ENCODE measurements at places on chromosomes 7 and 10.

- DNase-seq = no peak
Observed at GRCh38 chr7:120218712-120219111, 54.3 kb upstream of the KCND2 start.

DNA sequence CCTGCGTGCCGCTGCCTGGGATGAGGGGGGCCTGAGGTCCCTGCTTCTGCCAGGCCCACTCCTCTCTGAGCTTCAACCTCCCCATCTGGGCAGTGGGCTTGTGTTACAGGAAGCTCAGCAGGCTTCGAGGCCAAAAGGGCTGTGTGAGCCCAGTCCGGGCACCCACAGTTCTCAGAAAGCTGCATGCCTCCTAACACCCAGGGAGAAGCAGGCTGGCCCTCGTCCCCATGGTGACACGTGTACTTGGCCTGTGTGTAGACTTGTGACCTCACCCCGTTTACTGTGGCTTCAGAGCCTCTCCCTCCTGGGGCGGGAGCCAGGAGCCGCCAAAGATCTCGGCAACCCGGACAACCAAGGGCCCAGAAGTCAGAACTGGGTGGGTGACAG is 2.2 kb upstream of the GRIFIN start:
- DNase-seq = no peak

DNA sequence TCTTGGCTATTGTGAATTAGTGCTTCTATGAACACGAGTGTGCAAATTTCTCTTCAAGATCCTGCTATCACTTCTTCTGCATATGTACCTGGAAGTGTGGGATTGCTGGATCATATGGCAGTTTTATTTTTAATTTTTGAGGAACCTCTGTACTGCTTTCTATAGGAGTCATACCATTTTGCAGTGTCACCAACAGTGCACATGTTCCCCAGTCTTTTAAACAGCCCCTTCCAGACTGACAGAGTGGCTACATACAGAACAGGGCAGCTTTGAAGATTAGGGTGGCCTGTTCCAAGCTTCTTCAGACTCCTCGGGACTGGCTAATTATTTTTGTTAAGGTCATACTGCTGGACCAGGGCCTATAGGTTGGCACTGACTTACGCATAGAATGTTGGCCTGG is 82.9 kb downstream of the AUTS2 start:
- no peak for DNase-seq

- no peak for DNase-seq
Observed at GRCh38 chr10:43610636-43611035, 4.4 kb downstream of the ZNF485 start.

- DNase-seq = no peak
Observed at GRCh38 chr7:127066974-127067373, 185.8 kb downstream of the GRM8 start.

DNA sequence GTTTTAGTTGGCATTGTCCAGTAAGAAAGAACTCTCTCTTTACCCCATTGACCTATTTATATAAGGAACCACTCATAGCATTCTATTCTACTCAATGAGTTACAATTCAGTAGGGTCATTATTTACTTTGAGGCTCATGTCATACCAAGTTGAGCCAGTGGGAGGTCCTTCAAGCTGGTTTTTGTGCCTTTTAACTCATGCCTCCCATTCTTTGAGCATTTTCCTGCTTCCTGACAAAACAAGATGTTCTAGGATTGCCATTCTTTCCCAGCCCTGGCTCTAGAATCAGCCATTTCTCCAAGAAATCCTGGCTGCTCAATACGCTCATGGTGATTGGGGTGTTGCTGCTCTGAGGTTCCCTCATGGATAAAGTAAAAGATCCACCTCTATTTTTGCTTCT is 250.1 kb downstream of the ABCA13 start:
- DNase-seq = no peak

- DNase-seq = no peak
Observed at GRCh38 chr7:29468196-29468595, 95.4 kb upstream of the PRR15 start.

DNA sequence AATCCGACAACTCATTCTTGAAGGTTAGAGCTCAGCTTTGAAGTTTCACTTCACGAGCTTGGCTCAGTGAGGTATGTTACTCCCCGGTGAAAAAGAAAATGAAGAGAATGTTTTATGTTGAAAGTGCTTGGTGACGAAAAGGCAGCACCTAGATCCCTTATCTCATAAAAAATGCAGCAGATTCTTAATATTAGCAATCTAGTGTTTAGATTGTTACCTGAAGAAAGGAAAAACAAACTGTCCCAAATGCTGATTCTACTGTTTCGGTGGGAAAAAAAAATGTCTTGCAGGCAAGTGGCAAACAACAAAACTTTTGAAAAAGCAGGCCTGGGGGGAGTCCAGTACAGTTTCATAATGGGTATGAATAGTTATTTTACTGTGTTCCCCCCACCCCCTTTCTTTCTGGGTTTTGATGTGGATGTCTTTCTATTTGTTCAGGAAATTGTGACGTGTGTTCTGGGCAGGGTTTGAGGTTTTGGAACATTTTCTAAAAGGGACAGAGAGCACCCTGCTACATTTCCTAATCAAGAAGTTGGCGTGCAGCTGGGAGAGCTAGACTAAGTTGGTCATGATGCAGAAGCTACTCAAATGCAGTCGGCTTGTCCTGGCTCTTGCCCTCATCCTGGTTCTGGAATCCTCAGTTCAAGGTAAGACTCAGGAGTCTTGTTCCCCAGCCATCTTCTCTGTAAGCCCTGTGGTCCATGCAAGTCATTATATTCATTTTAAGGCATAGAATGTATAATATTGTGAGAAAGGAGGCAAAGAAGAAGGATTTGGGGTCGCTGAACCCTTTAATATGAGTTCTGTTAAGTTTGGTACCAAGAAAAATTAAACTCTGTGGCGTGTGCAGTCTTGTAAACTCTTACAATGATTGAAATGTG is at the start of gene SRGN:
Gene SRGN (plus strand): TSS at position 514 of the 881 bp plus-strand sequence. CDS start 55 bp downstream, at position 569.
- DNase-seq = no peak

GRCh38 chr7:33221390-33221789 is 92.0 kb downstream of the BBS9 start:
- no peak for DNase-seq

GRCh38 chr7:137904833-137905232 is 58.1 kb upstream of the DGKI start:
- no peak for DNase-seq

- DNase-seq = no peak
Observed at GRCh38 chr7:40916813-40917212, 782.0 kb downstream of the SUGCT start.

- DNase-seq = no peak
Observed at GRCh38 chr10:6177880-6178281, 24.9 kb upstream of the PFKFB3 start.

GRCh38 chr7:15209429-15209828 is 306.9 kb upstream of the DGKB start:
- DNase-seq = no peak

GRCh38 chr7:142438923-142439515 is 181.2 kb upstream of the PRSS58 start:
- DNase-seq = no peak

GRCh38 chr10:43867113-43867512 is 218.4 kb upstream of the ZNF32 start:
- no peak for DNase-seq

- no peak for DNase-seq
Observed at GRCh38 chr7:111363099-111363498, 199.2 kb downstream of the IMMP2L start.

DNA sequence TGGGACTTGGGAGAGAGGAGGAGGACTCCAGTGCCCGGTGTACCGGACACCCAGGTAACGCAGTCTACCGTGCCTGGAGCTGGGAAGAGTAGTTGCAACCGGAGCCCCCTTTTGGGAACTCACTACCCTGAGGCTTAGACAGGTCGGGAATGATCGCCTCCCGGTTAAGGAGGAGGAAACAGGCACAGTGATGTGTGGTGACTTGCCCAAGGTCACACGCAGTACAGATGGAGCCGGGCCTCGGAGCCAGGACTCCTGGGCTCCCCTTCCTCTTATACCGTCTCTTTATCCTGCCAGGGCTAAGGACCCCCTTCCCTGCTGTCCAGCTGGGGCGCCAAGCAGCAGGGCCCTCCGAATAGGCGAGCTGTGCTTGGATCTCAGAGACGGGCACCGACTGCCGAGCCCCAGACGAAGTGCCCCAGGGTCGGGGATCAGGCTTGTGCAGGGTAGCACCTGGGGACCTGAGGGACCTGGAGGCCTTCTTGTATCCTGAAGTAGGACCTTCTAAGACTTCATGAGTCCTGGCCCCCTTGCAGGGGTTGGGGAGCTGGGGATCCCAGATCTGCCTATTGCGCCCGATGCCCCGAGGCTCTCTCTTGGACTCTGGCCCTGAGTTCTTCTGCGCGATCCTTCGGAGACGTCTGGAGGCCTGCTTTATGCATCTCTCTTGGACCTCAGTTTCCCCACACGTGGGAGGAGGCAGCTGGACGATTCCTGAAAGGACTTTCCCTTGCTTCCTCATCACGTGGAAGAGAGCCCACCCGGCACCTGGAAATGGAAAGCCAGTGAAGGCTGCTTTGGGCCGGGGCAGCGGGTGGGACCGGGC is 767 bp upstream of the CYP26A1 start:
- DNase-seq = no peak

DNA sequence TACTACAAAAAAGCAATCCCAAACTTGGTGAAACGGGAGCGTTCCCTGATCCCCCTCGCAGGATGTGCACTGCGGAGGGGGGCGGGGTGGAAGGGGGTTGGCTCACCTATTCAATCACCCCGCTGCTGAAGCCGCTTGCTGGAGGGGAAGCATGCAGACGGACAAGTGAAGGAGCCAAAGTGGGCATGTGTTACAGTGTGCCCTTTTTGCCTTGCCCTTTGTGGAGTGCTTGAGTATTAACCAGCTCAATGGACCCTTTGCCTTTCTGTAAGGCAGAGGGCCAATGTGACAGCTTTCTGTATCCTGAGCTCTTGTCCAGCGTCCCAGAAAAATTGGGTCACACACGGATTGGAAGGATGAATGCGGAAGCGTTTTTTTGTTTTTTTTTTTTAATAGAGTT is 348.9 kb upstream of the NPSR1 start:
- no peak for DNase-seq

GRCh38 chr10:129696636-129697035 is 229.6 kb downstream of the MGMT start:
- no peak for DNase-seq

- DNase-seq = no peak
Observed at GRCh38 chr7:78026492-78026891, 227.9 kb downstream of the PHTF2 start.

DNA sequence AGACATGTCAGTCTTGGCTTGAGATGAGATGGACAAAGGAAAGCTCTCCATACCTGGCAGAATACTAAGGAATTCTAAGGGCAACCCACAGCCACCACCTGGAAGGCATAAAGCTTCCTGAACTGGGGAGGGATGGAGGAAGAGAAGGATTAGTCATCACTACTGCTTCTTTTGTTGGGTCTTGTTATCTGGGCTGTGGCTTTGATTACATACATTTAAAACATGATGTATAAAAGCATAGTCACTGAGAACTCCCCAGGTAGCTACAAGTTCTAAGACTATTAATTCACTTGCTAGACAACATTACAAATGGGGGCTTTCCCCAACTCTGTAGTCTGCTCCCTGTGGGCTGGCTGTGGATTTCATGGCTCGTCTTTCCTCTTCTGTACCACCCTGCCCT is 58.2 kb downstream of the RBM33 start:
- no peak for DNase-seq

DNA sequence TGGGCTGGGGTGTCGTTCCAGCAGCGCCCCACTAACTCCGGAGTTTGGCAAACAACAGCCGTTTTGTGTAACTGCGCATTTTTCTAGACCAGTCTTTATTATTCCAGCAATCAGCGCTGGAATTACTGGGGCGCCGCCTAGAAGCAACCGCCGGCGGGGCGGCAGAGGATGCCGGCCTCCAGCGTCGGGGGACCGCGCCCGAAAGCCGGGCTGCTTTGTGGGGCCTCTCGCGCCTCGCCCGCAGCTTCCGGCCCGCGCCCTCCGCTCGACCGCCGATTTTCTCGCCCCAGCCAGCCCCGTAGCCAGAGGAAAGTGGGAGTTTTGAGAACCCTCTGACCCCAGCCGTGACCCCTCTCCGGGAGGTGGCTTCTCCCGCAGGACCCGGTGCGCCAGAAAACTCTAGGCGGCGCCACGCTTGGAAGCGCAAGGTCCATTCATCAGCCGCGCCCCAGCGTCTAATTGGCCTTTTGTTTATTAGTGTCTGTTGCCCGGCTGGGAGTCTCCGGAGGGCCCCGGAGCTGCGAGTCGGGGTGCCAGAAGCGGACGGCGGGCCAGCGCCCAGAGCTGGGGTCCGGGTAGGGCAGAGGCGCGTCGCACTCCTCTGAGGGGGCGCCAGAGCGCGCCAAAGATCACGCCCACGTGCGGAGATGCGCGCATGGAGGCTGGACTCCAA is 10.7 kb downstream of the EMX2 start:
- DNase-seq = peak; percentile 84

DNA sequence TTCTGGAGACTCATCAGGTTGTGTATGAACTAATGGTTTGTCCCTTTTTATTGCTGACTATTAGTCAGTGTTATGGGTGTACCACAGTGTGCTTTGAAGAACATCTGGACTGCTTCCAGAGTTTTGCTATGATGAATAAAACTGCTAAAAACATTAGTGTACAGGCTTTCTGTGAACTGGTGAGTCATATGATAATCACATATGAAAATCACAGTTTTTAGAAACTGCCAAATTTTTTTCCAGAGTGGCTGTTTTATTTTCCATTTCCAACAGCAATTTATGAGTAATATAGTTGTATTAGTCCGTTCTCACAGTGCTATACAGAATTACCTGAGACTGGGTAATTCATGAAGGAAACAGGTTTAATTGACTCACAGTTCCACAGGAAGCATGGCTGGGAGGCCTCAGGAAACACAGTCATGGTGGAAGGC is 281.2 kb upstream of the VSTM2A start:
- DNase-seq = no peak
